ENCODE measurements at places on chromosomes 16 and 17.

- DNase-seq: no peak
These were observed 9.0 kb upstream of the ST6GALNAC2 start for GRCh38 chr17:76594690-76595089.

DNA sequence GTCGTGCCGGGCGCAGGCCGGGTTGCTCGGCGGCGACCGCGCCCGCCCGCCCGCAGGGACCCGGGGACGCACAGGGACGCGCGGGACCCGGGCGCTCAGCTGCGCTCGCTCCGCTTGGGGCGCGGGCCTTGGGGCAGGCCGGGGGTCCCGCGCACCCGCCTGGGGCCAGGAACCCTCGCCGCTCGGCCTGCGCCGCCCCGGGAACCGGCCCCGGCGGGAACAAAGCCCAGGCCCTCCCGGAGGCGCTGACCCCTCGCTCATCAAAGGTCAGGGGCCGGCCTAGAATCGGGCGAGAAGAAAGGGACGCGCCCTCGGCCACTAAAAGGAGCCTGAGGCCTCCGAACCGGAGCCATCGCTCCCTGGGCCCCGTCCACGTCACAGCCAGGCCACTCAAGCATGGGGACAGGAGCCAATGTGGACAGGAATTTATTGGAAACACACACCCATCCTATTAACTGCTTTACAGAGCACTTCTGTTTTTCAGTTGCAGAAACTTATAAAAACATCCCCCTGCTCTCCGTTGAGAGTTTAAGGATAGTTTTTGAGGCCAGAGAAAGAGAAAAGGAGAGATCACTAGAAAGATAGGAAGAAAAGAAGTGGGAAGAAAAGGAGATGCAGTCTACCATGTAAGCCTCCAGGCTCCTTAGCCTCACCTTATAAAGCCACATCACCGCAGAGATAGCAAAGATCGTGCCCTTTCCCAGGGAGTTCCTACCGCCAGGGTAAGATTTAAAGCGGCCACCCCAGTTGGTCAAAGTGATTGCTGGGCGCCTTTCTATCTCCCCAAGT lies 558 bp upstream of the ZFHX3 start:
- DNase-seq: no peak

- no peak for DNase-seq
These were observed 41.9 kb downstream of the CRISPLD2 start for GRCh38 chr16:84861671-84862070.

- DNase-seq: no peak
These were observed 9.9 kb upstream of the TSPOAP1 start for GRCh38 chr17:58338454-58338840.

DNA sequence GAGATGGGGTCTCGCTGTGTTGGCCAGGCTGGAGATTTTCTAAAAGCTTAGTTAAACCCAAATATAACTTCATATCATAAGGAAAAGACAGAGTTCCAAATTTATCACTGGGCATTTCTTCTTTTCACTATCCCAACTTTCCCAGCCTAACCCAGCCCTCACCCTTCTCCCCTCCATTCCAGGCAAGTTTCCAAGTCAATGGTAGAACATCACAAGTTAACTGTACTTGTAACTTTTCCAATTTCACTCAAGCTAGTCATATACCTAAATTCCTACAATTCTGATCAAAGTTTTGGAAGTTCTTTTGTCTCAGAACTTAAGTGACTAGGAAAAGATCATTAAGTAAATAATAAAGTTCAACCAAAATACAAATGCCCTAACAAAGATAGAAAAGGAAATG lies 61.2 kb downstream of the USP32 start:
- no peak for DNase-seq

DNA sequence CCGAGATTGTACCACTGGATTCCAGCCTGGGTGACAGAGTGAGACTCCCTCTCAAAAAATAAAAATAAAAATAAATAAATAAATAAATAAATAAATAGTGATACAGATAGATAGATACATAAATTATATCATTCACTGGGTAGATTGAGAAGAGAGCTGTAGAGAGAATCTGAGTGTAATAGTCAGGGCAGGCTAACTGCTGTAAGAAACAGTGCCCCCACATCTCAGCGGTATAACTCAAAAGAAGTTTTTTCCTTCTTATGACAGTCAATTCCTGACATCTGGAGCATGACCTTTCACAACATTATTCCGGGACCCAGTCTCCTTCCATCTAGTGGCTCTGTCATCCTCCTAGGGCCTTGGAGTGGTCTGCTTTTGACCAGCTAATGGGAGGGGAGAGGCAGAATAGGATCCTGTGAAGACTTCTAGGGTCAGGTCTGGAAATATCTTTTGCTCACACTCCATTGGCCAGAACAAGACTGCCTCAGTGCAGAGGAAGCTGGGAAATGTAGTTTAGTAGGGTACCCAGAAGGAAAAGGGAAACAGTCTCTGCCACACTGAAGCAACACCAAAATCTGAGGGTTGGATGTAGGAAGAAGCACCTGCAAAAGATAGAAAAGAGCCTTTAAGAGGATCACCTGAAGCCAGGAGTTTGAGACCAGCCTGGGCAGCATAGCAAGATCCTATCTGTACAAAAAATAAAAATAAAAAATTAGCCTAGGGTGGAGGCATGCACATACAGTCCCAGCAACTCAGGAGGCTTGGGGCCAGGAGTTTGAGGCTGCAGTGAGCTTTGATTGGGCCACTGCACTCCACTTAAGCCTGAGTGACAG lies 3.0 kb upstream of the QPRT start:
- no peak for DNase-seq

DNA sequence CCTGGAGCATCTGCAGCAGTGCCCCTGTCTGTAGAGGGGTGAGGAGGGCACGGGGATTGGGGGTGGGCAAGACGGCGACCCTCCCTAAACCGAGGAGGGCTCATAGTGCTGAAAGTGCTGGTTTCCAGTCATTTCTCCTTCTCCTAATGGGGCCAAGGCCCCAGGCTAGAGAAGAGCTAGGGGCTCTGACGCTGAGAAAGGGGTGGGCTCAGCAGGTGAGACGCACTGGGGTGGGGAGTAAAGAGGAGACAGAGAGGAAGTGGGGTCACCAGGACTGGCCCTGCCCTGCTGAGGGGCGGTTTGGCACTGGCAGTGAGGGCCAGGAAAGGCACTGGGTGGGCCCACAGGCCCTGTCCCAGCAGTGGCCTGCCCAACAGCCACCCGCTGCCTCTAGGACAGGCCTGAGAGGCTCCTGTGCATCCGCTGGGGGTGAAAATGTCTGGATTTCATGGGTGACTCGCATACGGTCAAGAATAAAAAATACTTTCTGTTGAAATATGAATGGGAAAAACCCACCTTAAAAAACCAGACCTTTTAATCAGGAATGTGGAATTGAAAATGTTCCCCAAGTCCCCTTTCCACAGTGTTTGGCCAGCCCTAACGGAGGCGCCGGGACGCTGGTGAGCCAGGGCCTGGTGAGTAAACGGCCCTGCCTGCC lies 122.4 kb upstream of the SMURF2 start:
- no peak for DNase-seq

- DNase-seq: no peak
These were observed 3.1 kb downstream of the TMEM92 start for GRCh38 chr17:50277357-50277754.

GRCh38 chr16:69112285-69113129 lies 7.1 kb downstream of the HAS3 start:
- DNase-seq: no peak

DNA sequence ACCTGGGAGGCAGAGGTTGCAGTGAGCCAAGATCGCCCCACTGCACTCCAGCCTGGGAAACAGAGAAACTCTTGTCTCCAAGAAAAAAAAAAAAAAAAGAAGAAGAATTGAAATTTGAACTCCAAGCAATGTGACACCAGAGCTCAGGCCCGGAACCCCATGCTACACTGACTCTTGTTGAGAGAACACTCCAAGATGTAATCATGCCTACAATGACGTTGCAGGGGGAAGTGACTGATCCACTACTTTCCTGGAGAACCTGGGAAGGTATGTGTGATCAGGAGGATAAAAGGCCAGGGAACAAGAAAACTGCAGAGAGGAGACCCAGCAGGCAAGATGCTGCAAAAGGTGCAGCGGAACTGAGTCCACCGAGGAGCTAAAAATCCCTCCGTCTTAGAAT lies 57.9 kb downstream of the ADCY9 start:
- DNase-seq: no peak

GRCh38 chr16:86665319-86665675 lies 86.9 kb downstream of the FOXL1 start:
- no peak for DNase-seq

All from fibroblast of skin of left quadriceps (primary cell).